ENCODE measurements at places on chromosomes 5 and 9. TPM values are rescaled to one million over a fixed set of nuclear protein-coding genes. Genes with fewer than 3 reads are reported as not detected.

Gene SLC36A1
- total RNA-seq: 9.6 TPM

- no peak for DNase-seq
These were observed 174.0 kb upstream of the NREP start for GRCh38 chr5:111930905-111931461.

DNA sequence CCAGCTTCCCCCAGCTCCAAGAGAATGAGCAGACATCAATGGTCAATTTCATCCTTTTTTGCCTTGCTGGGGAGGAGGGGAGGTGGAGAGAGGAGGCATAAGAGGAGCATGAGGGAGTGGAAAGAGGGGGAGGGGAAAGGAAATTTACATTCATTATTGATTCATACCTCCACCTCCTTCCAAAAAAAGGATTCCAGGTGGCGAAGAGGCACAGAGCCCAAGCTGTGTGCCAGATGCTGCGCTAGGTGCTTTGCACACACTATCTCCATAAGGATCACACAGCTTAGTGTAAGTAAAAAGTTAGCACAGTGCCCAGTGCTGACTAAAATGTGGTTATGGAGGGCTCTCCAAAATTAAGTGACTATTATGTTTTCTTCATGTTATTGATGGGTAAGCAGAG lies 11.0 kb downstream of the ASTN2 start:
- DNase-seq: no peak

- no peak for DNase-seq
These were observed 170.2 kb downstream of the GAPVD1 start for GRCh38 chr9:125431741-125432271.

Gene TMEM215
- total RNA-seq: not detected

DNA sequence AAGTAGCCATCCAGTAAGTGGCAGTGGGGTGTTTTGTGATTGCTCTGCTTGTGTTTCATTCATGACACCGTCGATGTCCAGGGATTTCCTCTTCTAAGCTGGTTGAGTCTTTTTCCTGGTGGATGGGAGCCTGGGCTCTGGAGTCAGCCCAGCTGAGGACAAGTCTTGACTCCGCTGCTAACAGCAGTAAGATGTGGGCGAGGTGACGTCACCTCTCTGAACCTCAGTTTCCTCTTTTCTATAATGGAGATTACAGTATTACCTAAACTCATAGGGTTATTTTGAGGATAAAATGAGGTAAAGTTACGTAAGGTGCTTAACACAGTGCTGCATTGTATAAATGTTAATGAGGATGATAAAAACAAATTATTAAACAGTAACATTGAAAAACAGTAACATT lies 21.3 kb downstream of the FGF1 start:
- DNase-seq: no peak

Gene TAF11L10
- not detected for total RNA-seq

Gene SPOCK1
- total RNA-seq: 222 TPM

DNA sequence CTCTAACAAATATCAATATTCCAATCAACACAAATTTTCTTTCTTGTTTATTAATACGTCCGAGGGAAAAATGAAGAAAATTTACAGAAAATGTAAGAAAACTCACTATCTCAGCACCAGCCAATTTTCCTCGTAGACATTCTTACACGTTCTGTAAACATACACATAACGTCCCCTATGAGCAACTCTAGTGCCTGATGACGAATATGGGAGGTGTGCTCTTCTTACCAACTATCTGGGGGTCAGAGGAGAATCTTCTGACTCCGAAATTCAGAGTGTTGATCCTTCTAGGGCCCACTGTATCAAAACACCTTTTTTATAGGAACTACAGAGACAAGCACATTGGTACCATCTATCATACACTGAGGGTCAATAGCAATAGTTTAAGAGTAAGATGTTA lies 198.7 kb downstream of the GAPVD1 start:
- DNase-seq: no peak

Gene GABRA6
- not detected for total RNA-seq

Gene ZFP2
- total RNA-seq: 0.35 TPM

DNA sequence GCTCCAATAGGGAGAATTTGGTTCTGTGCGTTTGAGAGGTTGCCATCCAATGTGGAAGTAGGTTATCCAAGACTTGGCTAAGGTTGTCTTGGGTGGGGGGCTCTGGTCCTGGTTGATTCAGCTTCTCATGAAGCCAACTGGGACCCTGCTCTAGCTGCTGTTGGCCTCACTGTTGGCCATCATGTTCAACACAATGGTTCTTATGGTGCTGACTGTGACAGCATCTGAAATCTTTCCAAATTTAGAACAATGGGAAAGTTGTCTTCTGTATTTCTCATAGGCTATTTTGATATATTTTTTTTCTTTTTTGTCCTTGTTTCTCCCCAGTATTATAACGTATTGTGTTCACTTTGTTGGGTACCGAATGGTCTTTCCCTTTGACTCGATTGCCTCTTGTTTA lies 71.9 kb downstream of the GDNF start:
- DNase-seq: no peak

GRCh38 chr9:15421990-15422371 lies 695 bp upstream of the SNAPC3 start:
- DNase-seq: no peak

DNA sequence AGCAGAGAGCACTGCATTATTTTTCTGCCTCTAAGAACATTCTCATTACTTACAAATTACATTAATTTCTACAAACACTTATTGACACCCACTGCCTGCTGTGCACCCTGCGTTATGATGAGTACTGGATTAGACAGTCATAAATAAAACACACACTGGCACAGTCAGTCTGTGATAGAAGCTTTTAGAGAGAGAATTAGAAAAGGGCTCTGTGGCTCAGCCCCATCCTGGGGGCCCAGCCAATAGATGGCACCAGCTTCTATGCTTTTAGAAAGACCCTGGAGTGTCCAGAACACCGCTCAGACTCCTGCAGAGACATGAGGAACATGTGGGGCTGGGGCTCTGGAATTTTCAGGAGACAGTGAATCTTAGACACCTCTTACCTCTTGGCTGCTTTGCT lies 61.0 kb upstream of the RAPGEF1 start:
- no peak for DNase-seq

GRCh38 chr5:148972974-148973374 lies 89.9 kb downstream of the SH3TC2 start:
- DNase-seq: peak; percentile 64

Gene CNTNAP3
- 3.9 TPM for total RNA-seq

DNA sequence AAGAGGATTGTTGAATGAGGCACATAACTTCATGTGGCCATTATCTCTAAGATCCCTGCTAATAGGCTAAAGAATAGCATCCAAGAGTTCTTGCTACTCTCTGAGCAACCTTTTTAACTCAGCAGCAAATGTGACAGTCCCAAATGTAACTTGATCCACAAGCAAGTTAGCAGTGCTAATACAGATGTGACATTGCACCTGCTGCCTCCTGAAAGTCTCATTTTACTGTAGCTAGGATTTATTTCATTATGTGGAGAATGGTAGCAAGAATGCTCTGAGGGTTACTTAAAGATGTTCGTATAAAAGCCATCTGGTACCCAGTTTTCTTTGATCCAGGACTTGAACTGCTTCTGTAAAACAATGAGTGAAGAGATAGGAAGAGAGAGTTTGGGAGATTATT lies 45.8 kb downstream of the CDH10 start:
- DNase-seq: no peak

DNA sequence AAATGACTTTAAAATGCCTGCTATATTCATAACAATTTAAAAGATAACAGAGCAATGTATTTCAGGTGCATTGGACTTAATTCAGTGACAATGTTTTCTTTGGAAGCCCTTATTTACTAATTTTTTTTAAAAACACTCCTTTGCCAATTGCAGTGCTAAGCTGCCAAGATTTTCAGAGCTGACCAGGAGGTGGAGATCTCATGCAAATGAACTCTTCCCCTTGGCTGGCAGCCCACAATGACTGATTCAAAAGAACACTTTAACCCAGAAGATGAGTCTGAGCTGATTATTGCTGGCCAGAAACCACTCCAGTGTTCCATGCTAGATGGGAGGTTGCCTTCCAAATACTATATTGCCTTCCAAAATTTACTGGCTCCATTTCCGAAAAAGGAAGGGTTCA lies 128.3 kb upstream of the CCNH start:
- peak; percentile 26 for DNase-seq
